ENCODE measurements at places on chromosomes 11 and 22.

DNA sequence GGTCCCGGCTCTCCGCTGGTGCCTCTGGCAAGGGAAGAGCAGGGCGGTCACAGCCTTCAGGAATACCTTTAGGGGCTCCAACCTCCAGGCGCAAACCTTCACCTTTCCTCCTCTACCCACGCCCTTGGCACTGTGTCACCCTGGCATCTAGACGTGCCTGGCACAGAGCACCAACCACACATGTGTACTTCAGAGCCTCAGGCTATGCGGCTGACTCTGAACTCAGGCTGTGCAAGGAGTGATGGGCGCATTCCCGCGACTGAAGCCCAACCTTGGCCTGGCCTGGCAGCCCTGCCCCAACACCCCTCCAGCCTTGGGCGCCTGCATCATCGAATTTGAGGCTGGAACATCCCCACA is 11.4 kb downstream of the SCARF2 start:
- no peak for DNase-seq

DNA sequence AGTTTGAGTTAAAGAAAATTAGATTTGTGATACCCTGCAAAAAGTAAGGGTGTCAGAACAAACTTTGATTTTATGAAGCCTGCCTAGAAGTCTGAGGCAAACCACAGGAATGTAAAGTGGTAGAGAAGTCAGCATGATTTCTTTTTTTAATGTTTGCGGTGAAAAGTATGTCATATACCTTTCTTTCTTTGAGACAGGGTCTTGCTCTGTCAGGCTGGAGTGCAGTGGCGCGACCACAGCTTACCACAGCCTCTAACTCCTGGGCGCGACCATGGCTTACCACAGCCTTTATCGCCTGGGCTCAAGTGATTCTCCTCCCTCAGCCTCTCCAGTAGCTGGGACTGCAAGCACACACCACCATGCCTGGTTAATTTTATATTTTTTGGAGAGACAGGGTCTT is 4.7 kb downstream of the API5 start:
- DNase-seq, result no peak

DNA sequence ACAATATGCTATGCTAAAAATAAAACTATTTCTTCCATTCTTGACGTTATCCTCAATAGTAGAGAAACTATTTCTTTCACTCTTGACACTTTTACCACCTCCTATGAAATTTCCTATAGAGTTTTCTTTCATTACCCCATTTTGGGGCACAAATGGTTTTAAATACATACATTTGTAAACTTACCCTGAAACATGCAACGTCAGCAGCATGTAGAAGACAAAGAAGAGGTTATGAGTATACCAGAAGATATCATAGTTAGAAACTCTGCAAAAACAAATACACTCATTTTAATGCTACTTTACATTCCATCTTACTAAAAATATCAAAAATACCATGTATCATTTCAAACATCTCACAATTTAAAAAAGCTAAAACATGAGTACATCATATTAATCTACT is 69.5 kb downstream of the NOX4 start:
- DNase-seq, result no peak

- DNase-seq, result no peak
Measured at GRCh38 chr22:19070397-19071169, 51.6 kb downstream of the DGCR2 start.

- DNase-seq, result no peak
Measured at GRCh38 chr11:82405421-82405820, 328.2 kb downstream of the FAM181B start.

GRCh38 chr11:90747057-90747456 is 524.2 kb upstream of the CHORDC1 start:
- DNase-seq, result no peak

- DNase-seq, result no peak
Measured at GRCh38 chr11:12269446-12270214, 107.7 kb upstream of the PARVA start.
